IMR-90 (cell line): ENCODE measurements at places on chromosomes 2 and 18. TPM values are rescaled to one million over a fixed set of nuclear protein-coding genes. Genes with fewer than 3 reads are reported as not detected.
A peak's percentile ranks its signal among the peaks of the same experiment; 100 is the strongest.

DNA sequence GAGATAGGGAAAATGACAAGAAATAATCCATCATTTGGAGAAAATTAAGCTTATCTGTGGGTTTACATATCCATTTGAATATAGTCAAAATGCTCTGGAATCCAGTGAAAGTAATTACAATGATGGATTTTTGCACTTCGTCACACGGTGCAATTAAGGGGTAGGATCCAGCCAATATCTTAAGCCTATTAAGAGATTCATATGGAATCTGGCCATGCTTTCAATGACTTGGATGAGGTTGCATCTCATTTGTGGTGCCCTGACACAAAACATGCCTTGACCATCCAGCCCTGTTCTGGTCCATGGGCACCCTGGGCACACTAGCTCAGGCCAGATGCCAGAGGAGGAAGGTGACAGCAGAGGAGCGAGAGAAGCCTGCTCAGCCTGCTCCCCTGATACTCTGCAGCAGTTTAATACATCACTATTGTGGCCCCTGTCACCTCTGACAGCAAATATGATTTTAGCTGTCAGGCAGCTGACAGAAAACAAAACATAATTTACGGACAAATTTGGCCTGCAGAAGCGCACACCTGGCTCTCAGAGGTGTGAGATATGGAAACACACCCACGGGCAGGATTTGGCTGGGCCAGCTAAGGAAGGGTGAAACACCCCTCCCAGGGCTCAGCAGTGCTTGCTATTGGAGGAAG, 94.1 kb upstream of the ST8SIA3 start:
- DNase-seq: no peak

DNA sequence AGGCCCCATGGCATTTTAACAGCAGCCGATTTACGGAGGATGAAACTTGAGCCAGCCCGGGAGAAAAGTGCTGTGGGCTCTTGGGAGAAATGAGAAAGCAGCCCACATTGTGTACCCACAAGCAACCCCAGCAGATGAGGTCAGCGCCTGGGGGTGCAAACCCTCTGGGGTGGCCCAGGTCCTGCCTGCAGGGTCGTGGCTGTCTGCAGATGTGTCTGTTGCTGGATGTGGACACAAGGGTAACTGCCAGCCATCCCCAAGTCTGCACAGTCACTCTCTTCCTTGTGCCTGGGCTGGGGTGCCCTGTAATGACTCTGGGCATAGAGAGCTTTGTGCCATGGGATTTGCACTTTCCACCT, 170.8 kb downstream of the PRKCE start:
- DNase-seq: peak; percentile 13

Gene WDR12
- 8.6 and 12.2 TPM in 2 replicates for total RNA-seq

Gene SERPINB5
- total RNA-seq: not detected in 2 replicates

DNA sequence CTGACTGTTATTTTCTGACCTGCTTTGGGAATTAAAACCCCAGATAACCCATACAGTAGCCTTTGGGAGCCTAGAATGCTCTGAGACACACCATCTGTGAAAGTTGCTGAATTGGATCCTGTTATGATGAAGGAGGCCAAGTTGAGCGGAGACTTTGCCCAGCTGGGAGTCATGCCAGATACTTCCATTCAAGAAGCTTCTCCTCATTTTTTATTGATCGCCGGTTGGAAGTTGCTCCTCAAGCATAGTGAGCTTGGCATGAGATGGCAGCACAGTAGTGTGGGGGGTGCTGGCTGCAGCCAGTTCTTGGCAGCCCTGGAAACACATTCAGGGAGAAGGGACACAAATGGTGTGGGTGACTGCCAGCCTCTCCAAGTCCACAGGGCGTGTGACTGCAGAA, 270.7 kb upstream of the NRP2 start:
- DNase-seq: no peak

DNA sequence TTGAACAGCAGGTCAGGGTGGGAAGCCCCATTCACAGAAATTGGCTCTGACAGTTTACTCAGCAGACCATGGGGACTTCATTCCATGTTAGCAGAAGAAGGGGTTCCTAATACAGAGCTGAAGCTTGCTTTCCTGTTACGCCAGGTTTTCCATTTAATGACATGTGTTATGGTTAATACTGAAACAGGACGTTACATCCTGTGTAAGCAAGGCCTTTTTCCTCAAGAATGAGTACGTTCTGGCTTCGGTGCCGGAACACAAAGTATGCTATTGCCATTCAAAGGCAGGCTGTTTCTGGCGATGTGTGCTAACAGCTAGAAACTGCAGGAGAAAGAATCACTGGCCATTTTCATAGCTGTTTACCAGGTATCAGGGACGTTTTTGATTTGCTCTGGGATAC, 190.4 kb downstream of the SNTG2 start:
- no peak for DNase-seq

- peak; percentile 19 for DNase-seq
Measured at GRCh38 chr2:63242747-63243146, 192.1 kb downstream of the OTX1 start.

DNA sequence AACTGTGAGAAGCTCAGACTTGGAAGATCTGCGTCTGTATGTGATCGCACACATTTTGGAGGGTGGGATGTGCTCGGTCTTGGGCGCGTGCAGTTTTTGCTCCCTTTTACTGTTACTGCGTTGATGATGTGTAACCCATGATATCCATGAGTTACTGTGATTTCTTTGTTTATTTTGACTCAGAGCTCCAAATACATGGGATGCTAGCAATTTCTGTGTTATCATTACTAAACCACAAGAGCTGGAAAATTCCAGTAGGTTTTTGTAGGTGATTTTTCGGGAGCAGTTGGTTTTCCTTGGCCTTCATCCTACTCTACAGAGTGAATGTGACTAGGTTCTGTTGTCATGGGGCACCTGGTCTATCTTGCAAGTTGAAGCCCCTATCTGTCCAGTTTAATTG, 124.2 kb downstream of the AGAP1 start:
- peak; percentile 89 for DNase-seq

GRCh38 chr2:176088937-176089842, 3.3 kb upstream of the HOXD13 start:
- DNase-seq: no peak

- no peak for DNase-seq
Measured at GRCh38 chr18:63247506-63247905, 72.1 kb downstream of the BCL2 start.

Gene MLPH
- total RNA-seq: 13.8 and 13.9 TPM in 2 replicates

Gene HOXD3
- total RNA-seq: not detected in 2 replicates

- DNase-seq: no peak
Measured at GRCh38 chr2:73059106-73059505, 12.4 kb downstream of the SFXN5 start.

DNA sequence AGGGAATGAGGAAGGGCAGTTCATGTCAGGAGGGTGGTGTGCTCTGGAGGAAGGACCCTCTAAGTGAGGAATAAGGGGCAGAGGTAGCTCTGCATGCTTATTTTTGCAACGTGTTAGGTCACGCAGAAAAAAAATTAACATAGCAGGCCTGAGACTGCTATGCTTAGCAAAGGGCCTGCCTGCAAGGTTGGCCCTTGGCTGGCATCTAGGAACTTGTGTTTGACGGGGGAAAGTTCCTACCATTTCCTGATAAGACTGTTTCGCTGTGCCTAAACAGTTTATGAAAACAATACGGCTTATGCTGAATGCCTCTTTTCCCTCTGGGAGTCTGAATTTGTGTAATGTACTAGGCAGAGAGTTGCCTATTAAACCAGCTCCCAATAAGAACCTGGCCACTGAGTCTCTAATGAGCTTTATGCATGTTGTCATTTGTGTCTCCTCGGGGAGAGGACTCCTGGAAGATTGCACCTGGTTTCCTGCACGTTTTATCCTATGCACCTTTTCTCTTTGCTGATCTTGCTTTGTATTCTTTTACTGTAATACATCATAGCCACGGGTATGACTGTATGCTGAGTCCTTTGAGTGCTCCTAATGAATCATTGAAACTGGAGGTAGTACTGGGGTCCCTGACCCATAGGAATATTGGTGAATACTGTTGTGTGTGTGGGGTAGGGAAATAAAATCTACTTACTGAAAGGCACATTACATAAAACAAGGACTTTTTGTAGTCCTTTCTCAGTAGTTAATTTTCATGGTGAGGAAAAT, 169.0 kb downstream of the PRPF40A start:
- peak; percentile 35 for DNase-seq

- DNase-seq: no peak
Measured at GRCh38 chr2:25897506-25897905, 19.2 kb upstream of the ASXL2 start.

GRCh38 chr2:56009758-56010458, 86.3 kb upstream of the EFEMP1 start:
- peak; percentile 70 for DNase-seq

DNA sequence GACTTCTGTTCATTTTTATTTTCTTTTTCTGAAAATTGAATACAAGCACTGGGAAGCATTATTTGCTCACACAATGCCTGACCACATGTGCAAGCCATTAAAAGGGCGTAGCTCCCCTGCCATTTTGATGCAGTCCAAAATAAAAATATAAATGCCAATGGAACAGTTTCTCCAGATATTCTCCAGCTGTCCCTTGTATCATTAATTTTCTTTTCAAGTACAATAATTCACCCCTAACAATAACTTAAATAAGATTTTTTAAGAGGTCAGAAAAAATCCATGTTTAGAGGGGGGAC, 168.0 kb downstream of the TMEFF2 start:
- no peak for DNase-seq

DNA sequence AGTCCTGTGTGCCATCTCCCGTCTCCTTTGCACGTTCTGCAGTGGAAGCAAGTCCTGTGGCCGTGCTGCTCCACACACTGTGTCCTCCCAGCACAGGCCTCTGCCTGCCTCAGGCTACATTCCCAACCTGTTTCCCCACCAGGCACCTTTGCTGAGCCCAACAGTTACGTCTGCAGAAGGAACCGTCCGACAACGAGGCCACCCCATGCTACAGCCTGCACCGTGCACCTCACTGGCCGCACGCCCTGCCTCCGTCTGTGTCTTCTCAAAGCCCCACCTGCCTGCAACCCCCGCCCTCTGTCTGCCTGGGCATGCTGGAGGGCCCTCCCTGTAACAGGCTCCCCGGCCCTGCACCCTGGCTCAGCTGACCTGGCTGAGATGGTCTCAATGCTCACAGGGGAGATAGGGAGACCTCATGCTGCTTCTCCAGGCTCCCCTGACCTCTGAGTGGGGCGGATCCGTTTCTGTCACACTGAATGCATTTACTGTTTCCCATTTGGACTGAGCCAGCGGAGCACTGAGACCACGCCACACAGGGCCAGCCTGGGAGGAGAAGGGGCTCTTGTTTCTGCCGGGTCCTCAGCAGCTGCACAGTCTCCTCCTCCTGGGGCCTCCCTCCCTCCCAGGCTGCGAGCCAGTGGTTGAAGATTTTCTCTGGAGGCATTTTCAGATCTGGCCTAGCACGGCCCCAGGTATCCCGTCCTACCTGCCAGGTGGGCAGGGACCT, 109.1 kb upstream of the OTOS start:
- DNase-seq: no peak

GRCh38 chr2:60958361-60958760, 59.2 kb upstream of the PEX13 start:
- DNase-seq: peak; percentile 71

GRCh38 chr2:84443477-84443876, 15.6 kb downstream of the SUCLG1 start:
- DNase-seq: no peak

DNA sequence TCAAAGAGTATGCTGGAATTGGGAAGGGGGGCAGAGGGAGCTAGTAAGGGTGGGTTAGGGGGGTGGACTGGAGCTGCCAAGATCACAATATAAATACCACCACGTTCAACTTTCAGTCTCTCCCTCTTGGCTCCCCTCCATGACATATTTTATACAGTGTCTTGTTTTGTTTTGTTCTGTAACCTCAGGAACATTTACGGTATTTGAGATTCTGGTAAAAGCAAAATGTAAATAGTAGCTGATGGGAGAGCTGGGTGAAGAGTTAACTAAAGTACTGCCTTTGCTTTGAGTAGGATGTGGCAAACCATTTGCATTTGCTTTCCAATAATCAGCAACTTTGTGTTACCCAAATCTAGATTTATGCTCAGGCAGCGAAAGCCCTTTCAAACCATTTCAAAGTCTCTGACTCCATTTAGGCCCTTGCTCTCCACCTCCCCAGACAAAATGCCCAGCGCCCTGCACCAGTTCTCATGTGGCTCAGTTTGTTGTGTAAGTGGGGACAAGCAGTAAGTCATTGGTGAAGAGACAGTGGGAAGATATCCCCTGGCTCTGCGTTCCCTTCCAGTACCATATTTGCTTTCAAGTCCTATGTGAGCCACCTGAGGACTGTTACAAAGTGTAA, 17.4 kb downstream of the IRS1 start:
- DNase-seq: peak; percentile 87

Gene PPIL3
- total RNA-seq: 35.1 and 49.2 TPM in 2 replicates

GRCh38 chr18:34493566-34494358, 216.3 kb upstream of the DTNA start:
- DNase-seq: no peak

GRCh38 chr2:197996583-197996982, 192.2 kb downstream of the PLCL1 start:
- no peak for DNase-seq

Gene SH3RF3
- 3.4 and 3.9 TPM in 2 replicates for total RNA-seq

Gene PROM2
- not detected in 2 replicates for total RNA-seq

Gene LAMA1
- 10.9 and 11.4 TPM in 2 replicates for total RNA-seq

DNA sequence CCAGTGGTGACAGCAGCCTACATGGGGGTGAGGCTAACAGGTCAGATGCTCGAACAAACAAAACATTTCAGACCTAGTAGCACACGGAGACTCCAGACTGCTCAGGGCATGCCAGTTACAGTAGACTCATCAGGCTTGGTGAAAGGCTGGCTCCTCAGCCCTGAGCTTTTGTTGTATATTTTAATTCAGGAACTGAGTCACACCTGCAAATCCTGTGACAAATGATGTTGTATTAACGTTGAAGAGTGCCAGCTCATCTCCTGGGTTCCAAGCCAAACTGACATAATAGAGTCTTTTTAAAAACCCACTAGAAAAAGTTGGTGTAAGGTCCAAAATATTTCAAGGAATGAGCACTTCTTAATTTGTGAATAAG, 65.3 kb downstream of the C1D start:
- DNase-seq: peak; percentile 88

Gene RAPGEF4
- total RNA-seq: 3.2 and 3.6 TPM in 2 replicates

- DNase-seq: no peak
Measured at GRCh38 chr18:6004119-6004518, 108.8 kb upstream of the TMEM200C start.

DNA sequence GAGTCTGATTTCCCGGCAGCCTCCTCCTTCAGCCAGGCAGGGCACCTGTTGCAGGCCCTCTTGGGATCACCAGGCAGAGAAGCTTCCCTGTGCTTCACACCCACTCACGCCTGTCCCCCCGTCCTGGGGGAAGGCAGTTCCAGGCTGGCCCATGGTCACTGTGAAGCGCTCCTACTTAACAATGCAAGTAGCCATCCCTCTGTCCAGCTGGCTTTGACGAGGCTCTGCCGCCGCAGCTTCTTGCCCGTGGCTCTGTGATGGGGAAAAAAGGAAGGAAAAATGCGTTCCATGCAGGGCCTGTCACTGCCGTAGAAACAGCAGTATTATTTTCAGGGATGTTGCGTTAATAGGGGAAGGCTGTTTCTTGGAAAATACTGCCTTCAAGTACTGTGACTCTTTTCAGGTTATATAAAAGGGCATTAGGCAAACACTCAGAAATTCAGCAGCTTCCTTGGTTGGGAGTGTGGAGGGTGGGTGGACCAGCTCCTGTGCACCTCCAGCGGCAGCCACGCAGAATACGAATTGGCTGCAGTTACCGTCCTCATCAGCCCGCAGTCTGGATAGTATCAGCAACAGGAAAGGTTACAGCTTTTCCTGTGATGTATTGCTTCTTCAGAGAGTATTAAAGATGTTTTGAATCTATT, 232.3 kb downstream of the KLHL29 start:
- DNase-seq: peak; percentile 64

Gene PARD3B
- 15.3 and 15.6 TPM in 2 replicates for total RNA-seq

Gene GALNT14
- 0.18 TPM in 1 of 2 replicates, not detected in the other for total RNA-seq

GRCh38 chr2:40131081-40131704, 320.7 kb downstream of the SLC8A1 start:
- DNase-seq: no peak

- DNase-seq: no peak
Measured at GRCh38 chr2:89811295-89811694, 1119.8 kb downstream of the RPIA start.

Gene FIGN
- 0.56 and 0.90 TPM in 2 replicates for total RNA-seq
